ENCODE measurements at places on chromosomes 2 and 18. TPM values are rescaled to one million over a fixed set of nuclear protein-coding genes. Genes with fewer than 3 reads are reported as not detected.
A peak's percentile ranks its signal among the peaks of the same experiment; 100 is the strongest.

- H3K27ac ChIP-seq, result no peak overlapping the region
- H3K4me1 ChIP-seq, result no peaks in the 10 kb centered on the region
- no peak overlapping the region for H3K4me3 ChIP-seq
- peak; percentile 82 for DNase-seq
- H3K27me3 ChIP-seq, result peaks cover 12% of the 10 kb centered on the region
These were observed 200.4 kb downstream of the INO80D start for GRCh38 chr2:205885492-205886099.

GRCh38 chr2:175233135-175233719 is 51.7 kb upstream of the ATP5MC3 start:
- H3K36me3 ChIP-seq, result no peaks in the 10 kb centered on the region
- no peaks in the 10 kb centered on the region for H3K27me3 ChIP-seq
- H3K27ac ChIP-seq, result no peak overlapping the region
- H3K4me1 ChIP-seq, result no peaks in the 10 kb centered on the region
- no peak overlapping the region for H3K4me3 ChIP-seq
- DNase-seq, result no peak

Gene IGFBP2
- 136 TPM for total RNA-seq

Gene RIT2
- not detected for total RNA-seq

Gene ZNF532
- 59.3 TPM for total RNA-seq
